Right renal cortex interstitium (tissue), 3 donors: ENCODE measurements at places on chromosomes 1 and 21.

DNA sequence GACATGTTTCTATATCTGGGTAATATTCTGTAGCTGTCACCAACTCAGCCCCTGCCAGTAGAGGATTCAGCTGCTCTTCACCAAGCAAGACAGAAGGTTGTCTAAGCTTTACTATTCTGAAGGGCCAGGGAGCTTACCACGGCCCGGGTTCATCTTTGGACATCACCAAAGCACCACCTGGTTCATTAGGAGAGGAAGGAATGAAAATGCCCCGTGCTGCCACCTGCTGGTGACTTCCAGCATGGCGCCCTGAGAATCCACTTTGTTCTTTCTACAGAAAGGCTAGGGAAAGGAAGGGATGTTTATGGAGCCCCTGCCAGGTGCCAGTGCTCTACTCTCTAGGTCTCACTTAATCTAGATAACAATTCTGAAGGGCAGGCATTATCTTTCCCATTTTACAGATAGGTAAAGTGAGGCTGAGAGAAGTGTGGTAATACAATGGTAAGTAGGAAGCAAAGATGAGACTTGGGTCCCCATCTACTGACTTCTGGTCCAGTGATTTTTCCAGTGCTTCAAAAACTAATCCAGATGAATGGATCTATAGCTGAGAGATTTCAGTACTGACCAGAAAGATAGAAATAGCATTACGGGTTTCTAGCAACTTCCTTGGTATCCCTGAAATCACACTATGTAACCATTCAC lies 79.5 kb downstream of the BEND5 start:
- DNase-seq, result no peak

DNA sequence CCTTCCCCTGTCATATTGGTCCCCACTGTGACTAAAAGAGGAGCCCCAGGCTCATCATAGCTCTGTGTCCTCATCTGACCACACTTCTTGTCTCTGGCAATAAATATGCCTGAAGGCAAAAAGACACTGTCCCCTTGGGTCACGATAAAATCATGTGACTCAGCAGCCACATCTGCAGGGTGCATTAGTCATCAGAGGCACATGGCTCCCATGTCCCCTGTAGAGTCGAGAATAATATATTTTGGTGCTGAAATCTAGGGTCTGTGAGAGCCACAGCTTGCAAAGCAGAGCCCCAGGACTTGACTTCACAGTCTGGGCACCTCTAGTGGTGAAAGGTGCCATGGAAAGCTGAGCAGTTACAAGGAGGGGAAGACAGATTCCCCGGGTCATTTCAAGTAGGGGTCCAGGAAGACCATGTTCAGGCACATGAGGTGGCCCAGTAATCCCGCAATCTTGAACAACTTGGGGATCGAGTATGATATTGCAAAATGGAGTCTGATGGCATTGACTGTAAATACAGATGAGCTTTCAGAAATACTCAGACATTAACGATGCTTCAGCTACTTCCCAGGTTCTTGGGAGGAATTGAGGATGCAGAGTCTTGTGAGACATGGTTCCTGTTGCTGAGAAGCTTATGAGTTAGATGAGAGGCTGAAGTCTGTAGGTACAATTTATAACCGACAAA lies 68.6 kb downstream of the SLC35F3 start:
- DNase-seq, result no peak

DNA sequence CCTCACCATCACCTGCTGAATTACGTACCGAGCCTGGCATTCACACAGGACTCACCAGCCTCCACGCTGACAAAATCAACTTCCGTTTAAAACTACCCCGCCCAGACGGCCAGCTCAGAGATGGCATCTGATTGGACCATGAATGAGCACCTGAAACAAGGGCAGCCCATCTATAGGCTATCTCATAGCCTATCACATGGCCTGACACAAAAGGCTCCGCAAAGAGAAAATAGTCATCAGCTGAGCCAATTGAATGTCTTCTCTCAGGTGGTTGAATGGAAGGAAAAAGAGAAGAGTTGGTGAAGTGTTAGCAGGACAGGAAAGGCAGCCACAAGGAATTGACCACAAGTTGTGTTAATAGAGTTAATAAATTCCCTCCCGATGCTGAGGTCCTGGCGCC lies 50.6 kb upstream of the ZC3H12A start:
- DNase-seq, result no peak

DNA sequence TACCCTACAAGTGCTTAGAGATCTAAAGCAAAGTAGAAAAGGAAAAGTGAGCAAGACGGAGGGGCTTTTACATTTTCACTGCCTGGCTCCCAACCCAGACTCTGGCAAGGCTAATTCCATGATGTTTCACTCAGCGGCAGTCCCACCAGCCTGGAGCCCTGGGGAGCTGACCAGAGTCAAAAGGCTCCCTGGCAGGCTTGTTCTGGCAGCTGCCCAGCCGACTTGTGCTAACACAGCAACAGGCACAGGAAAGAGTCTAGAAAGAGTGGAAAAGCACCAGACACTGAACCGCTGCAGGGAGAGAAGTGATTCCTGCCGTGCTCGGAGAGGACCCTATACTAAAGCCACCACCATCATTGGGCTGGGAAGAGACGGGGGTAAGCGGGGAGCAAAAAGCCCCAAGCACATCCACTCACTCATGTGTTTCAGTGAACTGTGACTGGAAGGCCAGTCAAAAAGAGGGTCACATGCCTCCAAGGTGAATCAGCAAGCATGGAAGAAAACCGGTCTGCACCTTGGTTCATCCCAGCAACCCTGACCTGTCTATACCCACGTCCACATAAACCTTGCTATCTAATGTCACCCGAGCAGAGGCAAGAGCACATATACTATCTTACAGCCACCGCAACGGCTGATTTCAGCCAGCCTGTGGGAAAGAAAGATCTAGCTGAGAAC lies 8.0 kb downstream of the SMIM12 start:
- no peak for DNase-seq

- DNase-seq, result no peak
These were observed 9.2 kb downstream of the ADPRS start for GRCh38 chr1:36097693-36098585.

GRCh38 chr1:231272880-231273279 lies 31.9 kb downstream of the GNPAT start:
- no peak for DNase-seq

GRCh38 chr1:109669246-109669948 lies 1.5 kb downstream of the GSTM2 start:
- DNase-seq, result no peak
